Endothelial cell of umbilical vein (primary cell): ENCODE measurements at places on chromosomes 1 and 21. TPM values are rescaled to one million over a fixed set of nuclear protein-coding genes. Genes with fewer than 3 reads are reported as not detected.

Gene WDTC1
- 27.3 and 27.6 TPM in 2 replicates for total RNA-seq

Gene ACBD3
- 36.4 and 37.0 TPM in 2 replicates for total RNA-seq

Gene KIF21B
- total RNA-seq = 4.4 and 4.7 TPM in 2 replicates

Gene LRRC38
- not detected in 2 replicates for total RNA-seq

Gene CELA3B
- total RNA-seq = 0.48 TPM in 1 of 2 replicates, not detected in the other

Gene SIK1
- 3.3 and 8.0 TPM in 2 replicates for total RNA-seq

Gene TSPEAR
- not detected in 2 replicates for total RNA-seq

Gene TTC39A
- 1.2 and 1.7 TPM in 2 replicates for total RNA-seq

Gene SPRR1B
- total RNA-seq = not detected in 2 replicates

Gene RFX5
- 46.3 and 52.8 TPM in 2 replicates for total RNA-seq

DNA sequence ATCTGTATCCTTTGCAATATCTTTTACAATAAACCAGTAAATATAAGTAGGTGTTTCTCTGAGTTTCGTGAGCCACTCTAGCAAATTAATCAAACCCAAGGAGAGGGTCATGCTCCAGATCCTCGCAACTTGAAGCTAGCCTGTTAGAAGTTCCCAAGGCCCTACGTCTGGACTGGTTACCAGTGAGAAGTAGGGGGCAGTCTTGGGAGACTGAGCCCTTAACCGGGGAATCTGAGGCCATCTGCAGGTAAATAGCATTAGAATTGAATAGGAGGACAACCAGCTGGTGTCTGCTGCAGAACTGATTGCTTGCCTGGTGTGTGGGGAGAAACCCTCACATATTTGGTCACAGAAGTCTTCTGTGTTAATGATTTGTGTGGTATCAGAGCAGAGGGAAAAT is 190.5 kb downstream of the RYR2 start:
- DNase-seq = no peak

- DNase-seq = peak; percentile 15
Measured at GRCh38 chr21:43864313-43864961, 586 bp upstream of the AGPAT3 start.

DNA sequence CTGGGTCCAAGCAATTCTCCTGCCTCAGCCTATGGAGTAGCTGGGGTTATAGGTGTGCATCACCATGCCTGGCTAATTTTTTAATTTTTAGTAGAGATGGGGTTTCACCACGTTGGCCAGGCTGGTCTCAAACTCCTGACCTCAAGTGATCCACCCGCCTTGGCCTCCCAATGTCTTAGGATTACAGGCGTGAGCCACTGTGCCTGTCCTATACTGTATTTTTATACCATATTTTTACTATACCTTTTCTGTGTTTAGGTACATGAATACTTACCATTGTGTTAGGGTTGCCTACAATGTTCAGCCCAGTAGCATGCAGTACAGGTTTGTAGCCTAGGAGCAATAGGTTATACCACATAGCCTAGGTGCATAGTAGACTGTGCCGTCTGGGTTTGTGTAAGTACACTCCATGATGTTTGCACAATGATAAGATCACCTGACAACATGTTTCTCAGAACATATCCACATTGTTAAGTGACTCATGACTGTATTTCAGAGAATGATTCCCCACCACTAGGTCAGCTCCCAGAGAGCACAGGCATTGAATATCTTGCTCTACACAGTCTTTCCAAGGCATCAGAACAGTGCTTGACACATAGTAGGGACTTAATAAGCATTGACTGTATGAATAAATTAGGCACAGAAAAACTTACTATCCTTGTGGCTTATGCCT is 6.0 kb upstream of the CITED4 start:
- peak; percentile 75 for DNase-seq

DNA sequence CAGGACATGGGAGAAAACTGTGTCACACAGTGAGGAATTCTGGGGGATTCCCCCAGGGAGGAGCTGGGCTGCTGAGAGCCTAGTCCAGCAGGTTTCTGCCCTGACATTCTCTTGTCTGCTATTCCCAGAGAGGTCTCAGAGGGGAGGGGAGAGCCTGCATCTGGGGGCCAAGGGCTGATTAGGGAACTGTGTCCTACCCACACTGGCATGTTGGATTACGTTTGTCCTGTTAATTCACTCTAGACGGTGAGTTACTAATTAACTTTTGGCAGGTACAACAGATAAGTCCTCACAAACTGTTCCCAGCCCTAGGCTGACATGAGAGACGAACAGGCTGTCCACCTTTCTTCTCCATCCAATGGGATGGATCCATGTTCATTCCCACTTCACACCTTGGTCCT is 2.6 kb upstream of the SH3BGRL3 start:
- no peak for DNase-seq

- no peak for DNase-seq
Measured at GRCh38 chr1:33065301-33065700, 15.7 kb upstream of the AZIN2 start.

DNA sequence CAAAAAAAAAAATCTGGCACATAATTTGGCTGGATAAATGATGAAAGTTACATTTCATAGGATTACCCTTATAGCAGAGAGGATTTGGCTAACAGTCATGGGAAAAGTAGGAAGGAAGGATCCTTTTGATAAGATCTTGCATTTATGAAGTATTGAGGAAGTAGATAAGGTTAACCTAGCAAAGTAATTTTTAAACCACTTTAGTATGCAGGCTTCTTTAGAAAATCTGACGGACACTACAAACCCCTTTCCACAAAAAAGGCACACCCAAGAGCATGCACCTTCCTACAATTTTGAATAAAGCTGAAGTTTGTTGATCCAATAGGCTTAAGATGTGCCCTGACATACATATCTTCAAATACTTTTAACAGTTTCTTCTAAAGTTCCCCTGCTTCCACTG is 275.2 kb downstream of the GRIK1 start:
- DNase-seq = peak; percentile 49

- no peak for DNase-seq
Measured at GRCh38 chr1:86981482-86982213, 67.2 kb downstream of the HS2ST1 start.

DNA sequence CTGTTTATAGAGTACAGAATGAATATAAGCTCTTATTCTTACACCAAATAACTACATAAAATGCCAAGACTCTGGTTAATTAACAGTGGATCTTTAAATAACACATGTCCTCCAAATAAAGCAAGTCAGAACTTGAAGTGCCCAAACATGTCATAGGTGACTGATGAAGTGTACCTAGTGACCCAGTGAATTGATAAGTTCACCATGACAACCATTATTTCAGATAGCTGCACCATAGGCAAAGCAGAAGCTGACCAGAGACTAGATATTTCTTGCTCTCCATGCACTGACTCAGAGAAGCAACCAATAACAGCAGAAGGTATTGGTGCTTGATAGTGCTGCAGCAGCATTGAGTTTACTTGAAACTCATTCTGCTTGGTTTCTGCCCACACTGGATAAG is 192.1 kb downstream of the DUSP10 start:
- DNase-seq = no peak

- DNase-seq = no peak
Measured at GRCh38 chr1:33061834-33062233, 19.1 kb upstream of the AZIN2 start.

GRCh38 chr1:28917757-28918118 is 3.4 kb downstream of the EPB41 start:
- DNase-seq = no peak

DNA sequence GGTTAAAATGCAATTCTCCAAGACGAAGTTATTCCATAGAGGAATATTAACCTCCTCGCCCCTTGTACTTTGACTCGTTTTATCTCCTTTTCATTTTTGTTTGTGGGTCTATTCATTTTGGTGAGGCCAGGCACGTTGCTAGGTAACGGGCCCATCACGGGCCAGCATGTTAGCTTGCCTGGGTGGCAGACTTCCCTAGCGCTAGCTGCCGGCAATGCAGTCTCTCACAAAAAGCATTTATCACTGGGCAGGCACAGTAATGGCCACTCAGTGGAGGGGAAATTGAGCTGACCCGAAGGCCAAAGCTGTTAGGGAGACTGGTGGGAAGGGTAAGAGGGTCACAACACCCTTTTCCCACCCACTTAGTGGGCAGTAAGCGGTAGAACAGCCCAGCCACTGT is 234.4 kb upstream of the FOXD3 start:
- no peak for DNase-seq

DNA sequence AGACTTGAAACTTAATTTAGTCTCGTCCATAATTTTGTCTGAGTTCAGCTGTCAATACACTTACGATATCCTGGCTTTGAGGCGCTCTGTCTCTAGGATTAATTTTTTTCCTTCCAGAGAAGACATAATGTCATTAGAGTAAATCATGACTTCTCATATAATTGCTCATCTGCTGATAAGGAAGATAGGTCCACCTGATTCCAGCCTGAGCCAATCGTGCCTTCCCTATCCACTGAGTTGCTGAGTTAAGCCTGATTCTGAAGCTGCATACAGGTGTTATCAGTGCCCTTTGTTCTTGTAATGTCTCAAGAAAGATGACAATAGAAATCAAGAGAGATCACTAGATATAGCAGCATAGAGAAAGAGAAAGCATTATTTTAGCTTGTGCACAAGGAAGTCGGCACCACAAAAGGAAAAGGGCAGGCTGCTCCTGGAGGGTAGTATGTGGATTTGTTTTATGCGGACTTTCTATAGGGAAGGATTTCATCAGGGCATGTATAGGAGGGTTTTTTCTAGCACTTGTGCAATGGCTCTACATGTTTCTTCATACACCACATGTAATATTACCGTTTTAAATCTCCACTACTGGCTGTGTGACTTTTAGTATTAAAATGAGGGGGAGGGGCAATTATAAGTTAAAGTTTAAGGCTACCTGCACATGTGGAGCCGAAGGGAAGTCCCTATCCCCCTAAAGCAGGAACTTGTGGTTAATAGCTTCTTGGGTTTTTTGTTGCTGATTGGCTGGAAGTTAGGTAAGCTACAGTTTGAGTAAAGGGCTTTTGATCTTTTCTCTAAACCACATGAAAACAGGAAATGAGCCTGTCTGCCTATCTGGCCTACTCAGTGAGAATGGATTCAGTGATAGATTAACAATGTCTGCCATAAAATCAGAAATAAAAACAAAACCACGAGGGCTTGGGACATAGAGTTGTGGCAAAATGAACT is 133.4 kb downstream of the PLPPR5 start:
- DNase-seq = peak; percentile 3

DNA sequence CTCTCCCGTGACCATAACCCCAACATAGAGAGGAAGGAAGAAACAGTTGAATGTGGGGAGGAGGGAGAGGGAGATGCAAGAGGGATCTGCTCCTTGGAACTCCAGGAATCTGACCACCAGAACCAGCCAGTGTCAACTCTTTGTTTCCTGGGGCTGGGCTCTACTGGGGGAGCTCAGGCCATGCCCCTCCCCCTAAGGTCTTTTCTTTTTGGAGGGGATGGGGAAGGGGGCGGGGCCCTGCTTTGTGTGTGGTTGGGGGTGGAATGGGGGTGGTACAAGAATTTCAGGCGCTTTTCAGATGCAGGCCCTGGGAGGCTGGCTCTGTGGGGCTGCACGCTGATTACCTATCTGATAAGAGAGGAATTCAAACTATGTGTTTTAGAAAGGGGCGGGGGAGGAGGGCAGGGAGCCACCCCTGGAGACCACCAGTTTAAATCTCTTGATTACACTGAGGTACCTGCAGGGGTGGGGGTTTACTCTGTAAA is 8.3 kb downstream of the LIN28A start:
- no peak for DNase-seq

DNA sequence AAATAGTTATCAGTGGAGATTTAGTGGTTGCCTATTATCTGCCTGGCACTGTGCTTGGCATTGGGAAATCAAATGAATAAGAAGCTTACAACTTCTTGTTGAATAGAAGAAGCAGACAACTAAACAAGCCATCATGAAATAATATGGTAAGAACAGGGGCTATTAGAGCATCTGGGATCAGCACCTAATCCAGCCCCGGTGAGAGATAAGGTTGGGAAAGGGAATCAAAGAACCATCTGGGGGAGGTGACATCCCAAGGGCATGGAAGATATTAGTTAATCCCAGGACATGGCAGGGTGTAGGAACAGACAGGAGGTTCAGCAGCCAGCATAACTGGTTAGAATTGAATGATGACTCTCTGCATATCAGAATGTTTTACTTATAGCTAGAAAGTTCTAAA is 36.3 kb upstream of the SUCO start:
- DNase-seq = no peak

- no peak for DNase-seq
Measured at GRCh38 chr21:33539616-33540015, 2.3 kb downstream of the GART start.

GRCh38 chr1:209797978-209798639 is 7.8 kb downstream of the IRF6 start:
- no peak for DNase-seq

- DNase-seq = no peak
Measured at GRCh38 chr21:45892916-45893739, 88.4 kb upstream of the COL6A1 start.

DNA sequence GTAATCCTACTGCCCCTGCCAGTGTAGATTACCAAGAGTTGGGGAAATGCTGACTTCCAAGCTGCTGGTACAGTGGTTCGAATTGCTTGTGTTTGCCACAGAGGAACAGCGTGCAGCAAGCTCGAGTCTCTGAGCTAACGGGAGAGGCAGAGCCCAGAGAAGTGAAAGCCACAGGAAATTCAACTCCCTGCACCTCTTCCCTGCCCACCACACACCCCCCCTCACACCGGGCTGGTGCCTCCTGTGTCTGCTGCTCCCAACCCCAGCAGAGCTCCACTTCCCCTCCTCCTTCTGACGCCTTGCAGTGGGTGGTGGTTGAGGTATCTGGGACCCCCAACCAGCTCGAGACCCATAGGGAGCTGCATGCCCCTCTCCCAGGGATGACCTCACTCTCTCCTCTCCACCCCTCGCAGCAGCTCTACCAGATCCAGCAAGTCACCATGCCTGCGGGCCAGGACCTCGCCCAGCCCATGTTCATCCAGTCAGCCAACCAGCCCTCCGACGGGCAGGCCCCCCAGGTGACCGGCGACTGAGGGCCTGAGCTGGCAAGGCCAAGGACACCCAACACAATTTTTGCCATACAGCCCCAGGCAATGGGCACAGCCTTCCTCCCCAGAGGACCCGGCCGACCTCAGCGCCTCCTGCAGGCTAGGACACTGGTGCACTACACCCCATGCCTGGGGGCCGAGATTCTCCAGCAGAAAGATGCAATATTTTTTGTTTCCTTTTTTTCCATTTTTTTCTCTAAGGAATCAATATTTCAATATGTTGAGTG is 13.1 kb upstream of the KCNQ4 start:
- no peak for DNase-seq

- DNase-seq = no peak
Measured at GRCh38 chr21:33552093-33552998, 9.5 kb downstream of the SON start.

DNA sequence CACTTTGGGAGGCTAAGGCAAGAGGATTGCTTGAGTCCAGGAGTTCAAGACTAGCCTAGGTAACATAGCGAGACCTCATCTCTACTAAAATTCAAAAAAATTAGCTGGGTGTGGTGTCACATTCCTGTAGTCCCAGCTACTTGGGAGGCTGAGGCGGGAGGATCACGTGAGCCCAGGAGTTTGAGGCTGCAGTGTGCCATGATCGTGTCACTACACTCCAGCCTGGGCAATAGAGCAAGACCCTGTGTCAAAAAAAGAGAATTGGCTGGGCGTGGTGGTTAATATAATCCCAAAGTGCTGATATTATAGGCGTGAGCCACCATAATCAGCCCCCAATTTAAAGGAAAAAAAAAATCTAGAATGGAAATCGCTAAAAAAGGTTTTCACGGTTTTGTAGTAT is 7.0 kb downstream of the MACO1 start:
- no peak for DNase-seq
